Sigmoid colon (tissue), 7 donors: ENCODE measurements at places on chromosomes 6 and 20.

GRCh38 chr20:1909097-1909496 is 13.9 kb downstream of the SIRPA start:
- DNase-seq = no peak

- no peak for DNase-seq
These were observed 159.2 kb upstream of the C6orf118 start for GRCh38 chr6:165468340-165469235.

GRCh38 chr6:71072508-71072907 is 115.6 kb upstream of the B3GAT2 start:
- DNase-seq = no peak

DNA sequence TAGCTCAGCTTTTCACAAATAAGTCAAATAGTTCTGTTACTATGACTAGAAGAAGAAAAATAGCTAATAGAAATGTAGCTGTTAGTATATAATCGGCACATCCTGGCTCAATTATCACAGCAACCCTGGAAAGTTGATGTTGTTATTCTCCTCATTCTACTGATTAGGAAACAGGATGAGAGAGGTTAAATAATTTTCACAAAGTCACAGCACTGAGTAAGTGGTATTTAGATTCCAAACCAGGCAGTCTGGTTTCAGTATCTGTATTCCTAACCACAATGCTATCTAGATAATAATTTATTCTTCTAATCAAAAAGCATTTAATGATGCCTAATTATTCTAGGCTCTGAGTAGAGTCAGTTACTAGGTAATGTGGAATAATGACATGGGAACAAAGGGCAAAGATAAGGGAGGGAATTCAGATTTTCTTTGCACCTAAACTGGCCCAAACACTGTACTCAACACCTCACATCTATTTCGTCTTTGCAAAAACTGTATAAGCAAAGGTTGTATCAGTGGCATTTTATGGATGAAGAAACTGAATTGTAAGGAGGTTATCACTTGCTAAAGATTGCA is 51.3 kb downstream of the PDE7B start:
- no peak for DNase-seq

- no peak for DNase-seq
These were observed 59.2 kb downstream of the BACH2 start for GRCh38 chr6:90237350-90237990.

- DNase-seq = peak; percentile 93
These were observed 19.5 kb downstream of the ZNF311 start for GRCh38 chr6:28985462-28986164.

DNA sequence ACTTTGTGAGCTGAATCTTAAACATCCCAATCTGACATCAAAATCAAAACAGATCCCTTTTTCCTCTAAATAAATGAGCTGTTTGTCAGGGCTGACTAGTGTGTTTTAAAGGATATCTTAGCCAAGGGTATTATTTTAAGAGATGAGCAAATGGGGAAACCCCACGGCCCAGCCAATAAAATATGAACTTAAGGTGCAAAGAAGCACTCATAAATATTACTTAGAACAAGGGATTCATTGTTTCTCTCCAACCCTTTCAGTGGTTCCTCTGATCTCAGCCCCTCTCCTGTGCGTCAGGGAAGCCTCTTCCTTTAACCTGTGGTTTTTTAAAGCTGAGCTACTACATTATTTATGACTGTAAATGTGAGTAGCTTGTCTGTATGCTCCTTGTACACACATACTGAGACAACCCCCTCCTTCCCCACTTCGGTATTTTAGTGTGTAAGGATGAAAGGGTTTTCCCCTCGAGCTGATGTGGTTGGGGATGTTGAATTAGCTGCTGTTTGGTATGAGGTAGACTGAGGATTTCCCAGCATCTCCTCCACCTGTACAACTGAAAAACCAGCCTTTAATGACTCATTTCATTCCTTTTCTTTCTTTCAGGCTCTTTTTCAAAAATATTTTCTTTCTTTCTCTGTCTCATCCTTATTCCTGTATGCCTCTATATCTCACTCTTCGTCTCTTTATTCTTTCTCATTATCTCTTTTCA is 6.5 kb downstream of the BMP5 start:
- DNase-seq = no peak

DNA sequence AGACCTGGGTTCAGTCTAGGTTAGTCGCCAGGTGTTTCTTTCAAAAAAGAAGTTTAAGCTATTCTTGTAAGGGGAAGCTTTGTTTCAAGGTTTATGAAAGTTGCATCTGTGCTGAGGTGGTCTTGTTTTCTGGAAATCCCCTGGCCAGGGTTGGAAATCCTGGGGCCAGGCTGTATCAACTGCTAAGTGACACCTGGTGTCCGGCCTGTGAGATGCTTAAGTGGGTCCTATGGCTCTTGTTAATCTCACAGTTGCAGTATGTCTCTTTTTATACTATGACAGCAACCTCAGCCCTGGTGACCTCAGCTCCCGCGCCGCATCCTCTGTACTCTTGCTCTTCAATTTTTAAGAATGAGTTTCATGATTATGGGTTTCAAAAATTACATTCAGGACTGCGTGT is 72.0 kb downstream of the CHMP4B start:
- no peak for DNase-seq

DNA sequence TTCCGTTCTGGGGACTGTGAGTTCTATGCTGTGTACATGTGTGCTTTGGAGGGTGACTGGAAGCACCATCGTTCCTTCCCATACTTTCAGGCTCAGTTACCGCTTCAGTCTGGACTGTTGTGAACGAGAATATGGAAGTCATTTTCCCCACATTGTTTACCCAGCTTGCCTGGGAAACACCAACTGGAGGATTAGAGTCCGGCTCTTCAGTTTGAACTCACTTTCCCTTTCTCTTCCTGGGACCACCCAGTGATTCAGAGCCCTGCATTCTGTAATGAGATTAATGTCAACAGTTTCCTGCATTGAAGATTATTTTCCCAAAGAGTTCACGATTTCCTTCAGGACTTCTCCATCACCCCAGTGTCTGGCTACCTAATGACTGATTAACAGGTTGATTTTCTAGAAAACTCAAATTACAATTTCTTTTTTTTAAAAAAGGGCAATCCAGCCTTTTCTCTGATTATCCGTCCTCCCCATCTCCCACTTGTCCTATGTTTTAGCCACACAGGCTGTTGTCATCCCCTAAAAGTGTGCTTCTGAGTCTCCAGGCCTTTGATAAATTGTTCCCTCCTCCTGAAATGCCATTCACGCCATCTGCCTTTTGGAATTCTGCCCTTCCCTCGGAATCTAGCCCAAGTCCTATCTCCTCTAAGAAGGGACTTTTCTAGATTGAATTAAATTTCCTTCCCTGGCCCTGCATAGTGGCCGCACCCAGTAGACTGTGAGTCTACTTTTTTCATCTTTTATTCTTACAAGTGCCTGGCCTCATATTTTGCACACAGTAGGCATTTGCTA is 3.3 kb upstream of the TAGAP start:
- no peak for DNase-seq

GRCh38 chr20:48661575-48662455 is 166.0 kb downstream of the PREX1 start:
- no peak for DNase-seq

- DNase-seq = no peak
These were observed 449.7 kb downstream of the CDC5L start for GRCh38 chr6:44837255-44837654.

- DNase-seq = no peak
These were observed 109.6 kb upstream of the MAP3K4 start for GRCh38 chr6:160882006-160882405.

GRCh38 chr6:130535242-130535641 is 169.4 kb downstream of the TMEM200A start:
- DNase-seq = no peak

DNA sequence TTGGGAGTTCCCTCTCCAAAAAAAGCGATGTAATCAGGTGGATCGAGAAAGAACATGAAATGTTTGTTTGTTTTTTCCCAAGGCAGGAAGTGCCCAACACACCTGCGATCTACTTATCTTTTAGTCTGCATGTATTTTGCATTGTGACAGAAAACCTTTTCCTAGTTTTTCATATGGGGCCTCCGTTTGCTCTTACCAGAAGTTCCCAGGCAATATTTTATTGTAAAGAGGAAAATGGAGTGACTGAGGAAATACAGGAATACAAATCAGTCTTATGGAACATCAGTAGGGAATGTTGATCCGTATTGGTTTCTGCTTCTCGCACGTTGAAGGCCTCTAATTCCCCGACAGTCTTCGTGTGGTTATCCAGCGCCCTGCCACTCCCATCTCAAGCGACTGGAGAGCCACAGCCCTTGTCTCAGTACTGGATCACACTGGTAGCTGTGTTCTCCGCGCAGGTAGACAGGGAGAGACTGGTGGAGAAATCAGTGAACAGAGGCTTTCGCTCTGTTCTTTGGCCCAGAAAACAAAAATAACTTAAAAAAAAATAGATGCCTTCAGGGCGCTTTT is 107.4 kb downstream of the TRIM27 start:
- DNase-seq = no peak

DNA sequence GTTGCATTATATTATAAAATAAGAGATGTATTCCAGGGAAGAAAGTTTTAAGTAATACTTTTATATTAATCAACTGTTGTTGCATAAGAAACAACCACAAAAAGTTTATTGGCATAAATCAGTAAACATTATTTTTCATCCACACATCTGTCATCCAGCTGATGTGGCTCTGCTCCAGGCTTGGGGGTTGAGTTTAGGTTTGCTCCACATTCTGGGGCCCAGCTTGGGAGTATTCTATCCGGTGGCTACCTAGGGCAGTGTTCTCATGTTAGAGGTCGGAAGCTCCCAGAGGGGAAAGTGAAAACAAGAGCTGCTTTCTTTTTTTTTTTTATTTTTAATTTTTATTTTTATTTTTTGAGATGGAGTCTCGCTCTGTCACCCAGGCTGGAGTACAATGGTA is 728.4 kb upstream of the FLRT3 start:
- no peak for DNase-seq

DNA sequence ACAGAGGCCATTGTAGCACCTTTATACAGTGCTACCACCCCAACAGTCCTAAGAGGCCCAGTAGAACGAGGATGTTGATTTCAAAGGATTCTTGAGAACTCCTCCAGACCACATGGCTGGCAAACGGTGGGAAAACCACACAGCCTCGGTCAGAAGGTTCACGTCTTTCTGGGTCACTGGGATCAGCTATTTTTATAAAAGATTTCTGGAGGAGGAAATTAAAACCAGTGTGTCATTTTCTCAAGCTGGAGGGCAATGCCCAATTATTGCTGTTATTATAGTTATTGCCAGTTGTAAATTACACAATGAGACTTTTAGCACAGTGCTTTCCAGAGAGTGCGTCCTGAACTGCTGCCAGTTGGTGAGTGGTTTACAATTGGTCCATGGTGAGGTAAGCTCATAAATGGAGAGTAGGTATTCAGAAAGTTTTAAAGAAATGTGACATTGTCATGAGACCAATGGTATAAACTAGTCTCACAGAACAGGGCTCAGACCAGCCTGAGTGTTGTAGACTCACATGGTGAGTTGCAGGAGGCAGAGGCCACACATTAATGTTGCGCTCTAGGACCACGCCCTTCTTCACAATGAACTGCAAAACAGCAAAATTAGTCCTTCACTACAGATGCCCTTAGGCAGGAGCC is 8.4 kb upstream of the PPP1R14C start:
- DNase-seq = no peak

DNA sequence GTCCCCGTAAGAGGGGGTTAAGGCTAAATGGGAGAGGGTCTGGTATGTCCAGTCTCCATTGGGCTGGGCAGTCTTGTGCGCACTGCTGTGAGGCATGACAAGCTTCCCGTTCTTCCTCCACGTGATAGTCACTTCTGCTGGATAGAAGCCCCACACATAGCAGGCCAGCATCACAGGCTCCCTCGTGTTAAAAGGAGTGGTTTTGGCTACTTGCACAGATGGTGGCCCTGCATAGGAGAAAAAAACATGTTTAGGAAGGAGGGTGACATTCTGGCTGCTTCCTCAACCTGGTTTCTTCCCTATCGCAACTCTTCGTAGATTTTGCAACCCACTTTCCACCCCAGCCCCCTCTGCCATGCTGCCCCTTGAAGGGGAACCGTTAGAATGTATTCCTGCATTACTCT is 3.6 kb downstream of the HLA-DMB start:
- peak; percentile 72 for DNase-seq

DNA sequence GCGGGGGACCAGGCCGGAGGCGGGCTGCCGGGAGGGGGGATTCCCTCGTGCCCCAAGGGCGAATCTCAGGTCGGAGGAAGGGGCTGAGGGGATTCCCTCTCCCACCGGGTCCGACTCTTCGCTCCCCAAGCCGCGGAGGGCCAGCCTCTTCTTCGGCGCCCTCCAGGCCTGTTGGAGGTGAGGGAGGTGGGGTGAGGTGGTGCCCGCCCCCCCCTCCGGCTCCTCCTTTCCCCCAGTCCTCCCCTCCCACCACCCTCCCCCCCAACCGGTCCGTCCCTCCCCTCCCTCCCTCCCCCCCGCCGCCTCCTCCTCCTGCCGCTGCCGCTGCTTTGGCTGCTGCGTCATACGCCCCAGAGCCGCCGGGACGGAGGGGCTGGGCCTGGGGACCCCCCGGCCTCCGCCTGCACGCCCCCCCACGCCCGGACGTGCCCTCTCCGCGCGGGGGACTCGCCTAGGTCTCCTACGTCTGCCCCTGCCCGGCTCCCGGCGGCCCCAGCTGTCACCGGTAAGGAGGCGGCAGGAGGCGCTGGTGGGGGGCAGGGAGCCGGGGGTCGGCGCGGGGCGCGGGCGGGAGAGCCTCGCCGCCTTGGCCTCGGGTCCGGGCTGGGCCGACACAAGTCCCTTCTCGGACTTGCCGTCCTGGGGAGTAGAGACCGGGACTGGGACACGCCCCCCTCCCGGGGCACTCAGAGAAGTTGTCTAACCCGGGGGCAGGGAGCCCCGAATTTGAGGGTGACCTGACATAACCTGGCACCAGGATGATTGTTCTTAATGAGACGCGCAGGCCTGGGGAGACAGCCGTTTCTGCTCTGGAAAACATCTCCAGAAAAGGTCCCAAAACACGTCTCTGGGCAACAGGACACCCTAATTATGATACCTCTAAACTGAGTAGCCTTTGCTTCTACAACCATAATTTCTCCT is at the start of gene PHF1:
Gene PHF1 (plus strand): TSS at position 304 of the 921 bp plus-strand sequence. CDS start 1,250 bp downstream, outside the sequence.
- no peak for DNase-seq

DNA sequence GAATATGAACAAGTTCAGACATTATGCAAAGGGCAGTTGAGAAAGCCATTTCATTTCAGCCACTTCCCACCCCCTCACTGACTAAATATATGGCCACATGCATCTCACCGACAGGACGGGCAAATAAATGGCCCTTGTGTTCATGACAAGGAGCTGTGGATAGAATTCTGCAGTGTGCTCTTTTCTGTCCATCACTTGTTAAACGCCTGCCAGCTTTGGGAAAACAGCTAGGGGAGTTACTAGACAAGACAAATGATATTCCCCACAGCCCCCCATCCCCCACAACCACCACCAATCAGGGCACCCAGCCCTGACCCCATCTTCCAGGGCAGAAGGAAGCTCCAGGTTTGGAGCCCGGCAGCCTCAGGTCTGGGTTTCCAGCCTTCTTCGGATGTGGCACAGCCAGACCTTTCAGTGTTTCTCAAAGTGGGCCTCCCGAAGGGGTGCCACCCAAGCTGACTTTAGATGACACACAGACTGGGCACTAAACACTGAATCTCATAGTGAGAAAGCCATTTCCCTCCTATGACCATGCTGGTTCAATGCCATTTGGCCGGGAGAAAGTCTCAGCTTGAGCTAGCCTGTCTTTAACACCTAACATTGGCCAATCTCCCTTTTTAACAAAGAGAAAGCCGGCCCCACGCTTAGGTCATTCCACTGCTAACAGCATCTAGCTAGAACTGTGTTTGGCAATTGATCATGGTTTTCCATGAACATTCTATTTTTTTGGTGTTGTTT is 4.0 kb upstream of the RIPOR3 start:
- peak; percentile 79 for DNase-seq
